ENCODE measurements at places on chromosomes 11 and 22. TPM values are rescaled to one million over a fixed set of nuclear protein-coding genes. Genes with fewer than 3 reads are reported as not detected.

Gene MAP6
- total RNA-seq: not detected

Gene PKDREJ
- total RNA-seq: not detected

Gene VPREB1
- not detected for total RNA-seq

Gene SMIM35
- total RNA-seq: not detected

Gene CD3D
- total RNA-seq: not detected

Gene RBMXL2
- 0.51 TPM for total RNA-seq

Gene MS4A12
- total RNA-seq: not detected

Gene RFPL1
- total RNA-seq: not detected

Gene RNF215
- total RNA-seq: 26.9 TPM

Gene MMP13
- not detected for total RNA-seq

Gene TIRAP
- total RNA-seq: 8.7 TPM

Gene SRPRA
- 106 TPM for total RNA-seq

Gene FBLN1
- total RNA-seq: 4.0 TPM

Gene APOBEC3F
- 10.2 TPM for total RNA-seq

Gene IL10RA
- 0.14 TPM for total RNA-seq

Gene OR2AG1
- not detected for total RNA-seq

Gene CDC42BPG
- total RNA-seq: 0.42 TPM

Gene CCDC15
- total RNA-seq: 3.8 TPM

Gene CHADL
- 2.1 TPM for total RNA-seq

Gene LDLRAD3
- 25.1 TPM for total RNA-seq

Gene MYBPC3
- total RNA-seq: not detected

Gene CSNK2A3
- total RNA-seq: not detected

Gene GSTT2B
- total RNA-seq: 4.0 TPM

Gene DTX4
- total RNA-seq: 0.51 TPM

Gene PANX1
- total RNA-seq: 17.7 TPM

Gene CD59
- 1,141 TPM for total RNA-seq

Gene VSIG10L2
- not detected for total RNA-seq

Gene CARD16
- total RNA-seq: 68.7 TPM

Gene OR52H1
- not detected for total RNA-seq

Gene NELL1
- not detected for total RNA-seq

Gene FGF4
- not detected for total RNA-seq

Gene CDPF1
- 8.5 TPM for total RNA-seq

Gene TSGA10IP
- not detected for total RNA-seq

Gene TNNT3
- total RNA-seq: not detected

Gene MMP12
- total RNA-seq: not detected

Gene APOL3
- total RNA-seq: 36.9 TPM

Gene RIBC2
- total RNA-seq: 5.7 TPM

All from endothelial cell of umbilical vein (primary cell).